ENCODE measurements at places on chromosomes 4 and X.

- DNase-seq: no peak
These were observed 129.8 kb downstream of the MXRA5 start for GRCh38 chrX:3216581-3217180.

GRCh38 chr4:73127839-73128453, 58.4 kb upstream of the COX18 start:
- peak; percentile 21 for DNase-seq

- no peak for DNase-seq
These were observed 58.3 kb downstream of the GPRIN3 start for GRCh38 chr4:89249313-89249712.

- DNase-seq: no peak
These were observed 126.1 kb downstream of the EIF4E start for GRCh38 chr4:98802770-98803198.

- DNase-seq: no peak
These were observed 356.8 kb downstream of the BMPR1B start for GRCh38 chr4:95114521-95114920.

GRCh38 chrX:130878350-130879341, 24.4 kb downstream of the ENOX2 start:
- DNase-seq: no peak

GRCh38 chrX:11567528-11568220, 98.0 kb downstream of the ARHGAP6 start:
- no peak for DNase-seq

DNA sequence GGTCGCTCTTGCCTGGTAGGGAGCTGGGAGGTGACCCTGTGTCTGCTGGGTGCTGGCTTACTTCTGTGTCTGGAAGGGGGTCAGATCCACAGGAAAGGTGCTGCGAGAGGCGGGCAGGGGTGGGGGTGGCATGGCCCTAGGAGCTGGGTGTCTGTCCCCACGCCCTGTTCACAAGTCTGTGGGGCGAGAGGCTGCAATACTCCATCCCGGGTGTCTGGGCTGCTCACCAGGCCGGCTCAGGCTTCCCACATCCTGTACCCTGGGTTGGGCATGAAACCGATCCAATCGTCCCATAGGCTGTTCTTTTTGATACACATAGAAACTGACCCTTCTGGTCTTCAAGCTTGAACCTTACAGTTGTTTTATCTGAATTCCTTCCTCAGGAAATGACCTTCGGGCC, 993 bp upstream of the CTAG2 start:
- DNase-seq: no peak
